ENCODE measurements at places on chromosomes 12 and 14.

DNA sequence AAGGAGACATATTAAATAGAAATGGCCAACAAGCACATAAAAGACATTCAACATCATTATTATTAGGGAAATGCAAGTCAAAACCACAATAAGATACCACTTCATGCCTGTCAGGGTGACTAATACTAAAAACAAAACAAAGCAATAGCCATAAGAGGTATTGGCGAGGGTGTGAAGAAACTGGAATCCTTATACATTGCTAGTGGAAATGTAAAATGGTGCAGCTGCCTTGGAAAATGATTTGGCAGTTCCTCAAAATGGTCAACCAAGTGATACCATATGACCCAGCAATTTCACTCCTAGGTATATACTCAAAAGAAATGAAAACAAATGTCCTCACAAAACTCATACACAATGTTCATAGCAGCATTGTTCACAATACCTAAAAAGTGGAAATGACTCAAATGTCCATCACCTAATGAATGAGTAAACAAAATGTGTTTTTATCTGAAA, 27.0 kb downstream of the GPR135 start:
- DNase-seq = no peak

- DNase-seq = no peak
Observed at GRCh38 chr12:62767496-62767895, 167.5 kb downstream of the PPM1H start.

- DNase-seq = no peak
Observed at GRCh38 chr12:45577844-45578399, 151.6 kb upstream of the ARID2 start.

DNA sequence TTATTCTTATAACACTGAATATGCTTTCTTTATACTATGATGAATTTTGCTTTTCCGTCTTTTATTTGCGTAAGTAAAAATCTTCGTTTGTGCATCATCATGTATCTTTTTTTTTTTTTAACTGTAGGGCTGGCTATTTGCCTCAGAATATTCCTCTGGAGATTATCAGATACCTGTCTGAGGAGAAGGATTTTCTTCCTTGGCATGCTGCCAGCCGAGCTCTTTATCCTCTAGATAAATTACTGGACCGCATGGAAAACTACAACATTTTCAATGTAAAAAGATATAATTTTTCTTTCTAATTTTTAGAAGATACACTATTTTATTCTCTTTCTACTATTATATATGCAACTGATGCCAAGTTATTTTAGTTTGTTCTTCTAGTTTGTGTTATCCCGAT, 346.6 kb downstream of the TRHDE start:
- DNase-seq = no peak

- DNase-seq = no peak
Observed at GRCh38 chr12:120540445-120540844, 6.3 kb downstream of the RNF10 start.

DNA sequence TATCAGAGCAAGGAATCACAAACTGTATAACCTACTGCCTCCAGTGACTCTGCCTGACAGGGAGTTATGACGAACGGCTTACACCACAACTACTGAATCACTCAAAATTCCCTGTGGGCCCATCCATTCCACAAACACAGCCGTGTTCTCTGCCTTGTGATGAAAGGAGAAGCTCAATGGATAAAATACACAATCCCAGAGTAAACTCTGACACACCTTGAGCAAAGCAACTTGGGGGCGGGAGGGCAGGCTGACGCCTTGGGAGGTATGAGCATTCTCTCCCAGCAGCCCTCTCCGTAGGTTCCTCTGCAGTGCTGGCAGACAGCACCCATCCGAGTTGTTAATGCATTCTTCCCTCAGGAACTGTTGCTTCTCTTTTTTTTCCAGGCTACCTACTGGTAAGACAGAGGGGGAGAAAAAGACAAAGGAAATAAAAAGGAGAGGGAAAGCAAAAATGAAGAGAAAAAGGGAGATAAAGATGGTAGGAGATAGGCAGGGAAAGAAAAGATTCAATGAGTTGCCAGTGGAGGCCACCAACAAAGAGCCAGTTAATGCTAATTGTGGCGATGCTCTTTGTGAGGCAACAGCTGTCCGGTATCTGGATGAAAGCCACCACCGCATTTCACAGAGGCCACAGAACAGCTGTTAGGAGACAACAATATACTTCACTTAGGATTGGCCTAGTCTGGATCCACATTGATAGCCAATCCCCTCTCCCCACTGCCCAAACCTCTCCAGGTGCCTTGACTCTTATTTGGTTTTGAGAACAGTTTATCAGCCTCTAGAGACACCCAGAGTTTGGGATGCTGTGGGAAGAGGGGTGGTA, 4.7 kb upstream of the DIO2 start:
- no peak for DNase-seq

DNA sequence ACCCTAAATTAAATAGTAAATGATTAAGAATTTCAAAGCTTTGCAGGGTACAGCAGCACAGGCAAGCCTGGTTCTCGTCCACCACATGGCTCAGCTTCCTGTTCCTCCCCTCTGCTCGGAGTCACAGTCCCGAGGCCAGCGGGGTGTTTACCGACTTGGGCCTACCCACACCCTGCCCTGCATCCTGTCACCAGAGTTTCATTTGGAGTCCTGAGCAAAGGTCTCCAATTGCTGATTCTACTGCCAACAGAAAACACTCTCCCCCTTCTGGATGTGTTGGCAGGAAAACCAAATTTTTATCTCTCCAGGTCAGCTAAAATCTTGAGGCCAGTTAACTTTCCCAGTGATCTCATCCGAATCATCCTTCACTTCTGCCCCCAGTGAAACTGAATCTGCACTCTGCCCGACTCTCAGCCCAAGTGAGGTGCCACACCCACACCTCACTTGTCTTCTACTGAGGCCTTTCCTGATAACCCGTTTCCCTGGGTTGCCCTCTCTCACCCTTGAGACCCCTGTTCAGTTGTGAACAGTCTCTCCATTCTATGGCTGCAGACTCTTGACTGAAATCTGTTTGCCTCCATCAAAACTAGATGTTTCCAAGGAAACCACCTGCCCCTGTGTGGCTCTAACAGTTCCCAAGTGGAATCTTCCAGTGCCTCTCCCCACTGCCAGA, 71.2 kb downstream of the VCPKMT start:
- DNase-seq = peak; percentile 49

DNA sequence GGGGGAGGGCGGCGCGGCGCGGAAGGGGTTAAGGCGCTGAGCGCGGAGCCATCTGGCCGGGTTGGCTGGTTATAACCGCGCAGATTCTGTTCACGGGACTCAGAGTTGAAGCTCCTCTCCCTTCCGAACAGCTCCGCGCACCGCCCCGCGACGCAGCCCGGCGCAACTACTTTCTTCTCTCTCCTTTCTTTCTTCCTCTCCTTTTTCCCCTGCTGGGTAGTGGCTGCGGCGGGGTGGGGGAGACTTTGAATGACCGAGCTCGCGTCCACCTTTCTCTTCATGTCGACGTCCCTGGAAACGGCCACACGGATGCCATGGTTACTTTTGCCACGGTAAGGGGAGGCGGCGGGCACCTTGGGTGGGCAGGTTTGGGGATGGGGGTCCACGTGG, at the start of gene NTF3:
Gene NTF3, plus strand, starts transcription at position 98 of the 390 bp plus-strand sequence. Its CDS starts 217 bp downstream, at position 315.
- no peak for DNase-seq

DNA sequence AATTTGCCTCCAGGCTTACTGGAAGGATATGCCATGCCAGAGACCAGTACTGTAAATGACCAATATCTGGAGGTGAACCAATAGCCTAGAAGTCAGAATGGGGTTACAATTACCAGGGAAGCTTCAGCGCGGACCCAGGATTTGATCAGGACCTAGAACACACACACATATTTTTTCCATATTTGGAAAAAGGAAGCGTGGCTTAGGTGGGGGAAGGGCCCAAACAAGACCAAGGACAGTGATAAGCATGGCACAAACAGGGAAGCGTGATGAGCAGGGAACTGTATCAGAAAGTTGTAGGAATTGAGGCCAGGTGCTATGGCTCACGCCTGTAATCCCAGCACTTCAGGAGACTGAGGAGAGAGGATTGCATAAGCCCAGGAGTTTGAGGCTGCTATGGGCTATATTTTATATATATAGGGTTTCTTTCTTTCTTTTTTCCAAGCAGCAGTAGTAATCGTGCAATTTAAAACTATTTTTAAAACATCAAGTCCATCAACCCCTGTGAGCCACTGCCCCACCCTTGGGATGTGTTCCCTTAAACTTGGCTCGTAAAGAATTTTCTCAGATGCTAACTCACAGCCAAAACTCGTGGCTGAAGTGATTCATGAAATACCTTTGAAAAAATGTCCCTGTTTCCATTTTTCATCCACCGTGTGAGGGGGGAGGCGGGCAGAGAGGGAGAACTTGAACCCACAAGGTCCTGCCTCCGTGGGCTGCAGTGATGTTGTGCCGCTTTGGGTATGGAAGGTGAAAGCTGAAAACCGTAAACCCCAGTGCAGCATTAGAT, 16.7 kb downstream of the HRK start:
- DNase-seq = no peak

DNA sequence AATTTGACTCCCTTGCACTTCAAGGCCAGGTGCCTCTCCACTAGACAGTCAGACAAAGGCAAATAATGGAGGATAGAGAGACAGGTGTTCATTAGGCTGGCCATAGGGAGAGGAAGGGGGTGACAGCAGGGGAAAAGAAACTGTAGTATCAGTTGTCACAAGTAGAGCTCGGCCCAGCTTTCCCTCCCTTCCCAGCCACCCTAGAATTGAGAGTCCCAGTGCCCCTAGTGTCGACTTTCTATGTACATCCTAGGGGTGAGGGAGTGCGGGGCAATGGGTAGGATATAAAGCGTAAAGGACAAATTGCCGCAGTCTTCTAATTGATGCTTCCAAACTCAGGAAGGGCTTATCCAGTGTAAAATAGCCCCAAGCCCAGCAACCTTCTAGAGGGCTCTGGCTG, 39.0 kb downstream of the BAZ2A start:
- DNase-seq = no peak

- no peak for DNase-seq
Observed at GRCh38 chr14:54672688-54673087, 105.8 kb downstream of the SAMD4A start.

- DNase-seq = no peak
Observed at GRCh38 chr14:28782301-28782700, 15.7 kb downstream of the FOXG1 start.

GRCh38 chr12:130677957-130678558, 38.0 kb downstream of the RIMBP2 start:
- DNase-seq = no peak

GRCh38 chr14:69953266-69953915, 74.2 kb downstream of the SMOC1 start:
- no peak for DNase-seq

- peak; percentile 94 for DNase-seq
Observed at GRCh38 chr12:106303202-106303820, 778 bp downstream of the TCP11L2 start.

DNA sequence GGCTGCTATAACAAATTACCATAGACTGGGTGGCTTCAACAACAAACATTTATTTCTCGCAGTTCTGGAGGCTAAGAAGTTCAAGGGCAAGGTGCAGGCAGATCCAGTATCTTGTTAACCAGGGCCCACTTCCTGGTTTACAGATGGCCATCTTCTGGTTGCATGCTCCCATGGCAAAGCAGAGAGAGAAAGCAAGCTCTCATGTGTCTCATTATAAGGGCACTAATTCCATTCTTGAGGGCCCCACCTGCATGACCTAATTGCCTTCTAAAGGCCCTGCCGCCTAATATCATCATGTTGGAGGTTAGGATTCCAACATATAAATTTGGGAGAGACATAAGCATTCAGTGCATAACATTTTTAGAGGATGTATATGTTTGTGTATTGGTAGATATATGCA, 280.1 kb upstream of the TMPO start:
- DNase-seq = no peak

DNA sequence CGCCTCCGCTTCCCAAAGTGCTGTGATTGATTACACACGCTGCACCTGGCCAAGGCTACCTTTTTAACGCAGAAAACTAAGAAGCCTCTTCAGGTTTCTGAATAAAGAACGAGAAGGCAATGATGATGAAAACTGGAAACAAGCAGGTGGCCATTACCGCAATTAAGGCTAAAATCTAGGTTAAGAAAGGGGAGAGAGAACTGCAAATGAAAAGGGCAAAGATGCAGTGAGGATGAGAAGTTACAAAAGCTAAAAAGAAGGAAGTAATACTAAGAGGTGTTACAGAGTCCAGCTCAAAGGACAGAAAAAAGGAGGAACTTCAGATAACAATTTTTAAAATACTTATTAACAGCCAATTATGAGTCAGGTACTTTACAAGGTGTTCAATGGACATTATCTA, 79.7 kb downstream of the DUSP16 start:
- DNase-seq = peak; percentile 9

DNA sequence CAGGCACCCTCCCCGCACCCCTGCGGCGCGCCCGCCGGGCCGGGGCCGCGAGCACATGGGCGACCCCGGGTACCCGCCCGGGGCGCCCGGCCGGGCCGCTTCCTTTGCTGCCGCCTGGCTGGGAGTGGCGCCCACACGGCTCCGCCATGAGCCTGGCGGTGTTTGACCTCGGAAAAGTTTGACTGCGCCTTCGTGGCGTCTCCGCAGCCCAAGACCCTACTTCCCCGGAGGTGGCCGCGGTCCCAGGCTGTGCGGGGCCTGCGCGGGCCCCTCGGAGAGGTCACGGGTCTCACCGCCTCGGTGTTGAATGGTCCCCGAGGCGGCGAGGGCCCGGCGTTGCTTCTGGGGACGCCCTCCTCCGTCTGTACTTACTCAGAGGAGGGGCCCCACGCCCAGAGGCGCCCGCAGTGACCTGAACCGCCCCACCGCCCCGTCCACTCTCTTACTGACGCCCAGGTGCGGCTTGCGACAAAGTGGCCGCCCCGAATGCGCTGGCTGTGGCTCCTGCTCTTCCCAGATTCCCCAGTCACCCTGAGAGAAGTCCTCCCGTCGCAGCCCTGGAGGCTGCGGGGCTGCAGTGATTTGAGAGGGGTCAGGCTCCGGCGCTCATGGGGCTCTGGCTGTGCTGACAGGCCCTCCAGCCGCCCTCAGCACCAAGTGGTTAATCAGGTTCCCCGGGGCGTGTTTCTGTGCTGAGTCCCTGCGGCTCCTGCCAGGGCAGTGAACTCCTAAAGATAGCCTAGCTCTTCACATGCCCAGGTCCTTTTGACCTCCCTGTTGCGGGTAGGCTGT, 5.8 kb downstream of the KMT5A start:
- peak; percentile 43 for DNase-seq

GRCh38 chr12:58346032-58346632, 404.8 kb downstream of the ATP23 start:
- peak; percentile 16 for DNase-seq

DNA sequence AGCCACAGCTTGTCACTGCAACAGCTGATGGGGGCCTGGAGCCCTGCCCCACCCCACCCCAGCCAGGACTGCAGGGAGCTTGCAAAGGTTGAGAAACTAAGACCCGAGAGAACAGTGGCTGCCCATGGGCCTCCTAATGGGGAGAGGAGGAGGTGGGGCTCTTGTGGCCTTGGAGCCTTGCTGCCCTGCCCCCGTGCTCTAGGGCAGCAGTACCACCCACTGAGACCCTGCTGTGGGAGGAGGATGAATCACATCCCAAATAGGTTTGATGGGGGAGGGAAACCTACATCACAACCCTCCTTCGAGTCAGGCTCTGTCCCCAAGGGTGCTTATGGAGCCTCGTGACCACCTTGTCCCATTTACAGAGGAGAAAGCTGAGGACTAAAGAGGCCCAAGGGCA, 15.9 kb downstream of the HHIPL1 start:
- DNase-seq = no peak

GRCh38 chr12:92167075-92167474, 21.4 kb upstream of the BTG1 start:
- no peak for DNase-seq

Data from memory B cell (primary cell).